ENCODE measurements at places on chromosomes 16 and 17.

DNA sequence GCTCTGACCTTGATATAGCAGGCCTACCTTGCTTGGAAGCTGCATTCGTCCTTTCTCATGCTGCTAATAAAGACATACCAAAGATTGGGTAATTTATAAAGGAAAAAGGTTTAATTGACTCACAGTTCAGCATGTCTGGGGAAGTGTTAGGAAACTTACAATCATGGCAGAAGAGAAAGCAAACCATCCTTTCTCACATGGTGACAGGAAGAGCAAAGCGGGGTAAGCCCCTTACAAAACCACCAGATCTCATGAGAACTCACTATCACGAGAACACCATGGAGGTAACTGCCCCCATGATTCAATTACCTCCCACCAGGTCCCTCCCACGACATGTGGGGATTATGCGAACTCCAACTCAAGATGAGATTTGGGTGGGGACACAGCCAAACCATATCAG is 6.0 kb upstream of the MAPT start:
- DNase-seq, result no peak

DNA sequence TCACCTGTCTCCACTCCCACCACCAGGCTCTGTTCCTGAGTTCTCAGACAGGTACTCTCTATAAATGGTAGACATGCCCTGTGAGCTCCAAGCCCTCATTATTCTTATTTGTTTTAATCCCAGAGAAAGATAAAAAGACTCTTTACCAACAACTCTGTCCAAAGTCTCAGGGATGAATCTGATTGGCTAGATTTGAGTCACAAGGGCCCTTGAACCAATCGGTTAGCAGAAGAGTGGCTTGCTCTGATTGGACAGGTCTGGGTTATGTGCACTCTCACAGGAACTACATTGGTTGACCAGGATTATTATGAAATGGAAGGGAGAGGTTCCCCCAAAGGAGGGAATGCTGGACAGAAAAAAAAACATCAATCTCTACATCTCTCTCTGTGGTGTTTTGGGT is 7.5 kb downstream of the COTL1 start:
- DNase-seq, result no peak

DNA sequence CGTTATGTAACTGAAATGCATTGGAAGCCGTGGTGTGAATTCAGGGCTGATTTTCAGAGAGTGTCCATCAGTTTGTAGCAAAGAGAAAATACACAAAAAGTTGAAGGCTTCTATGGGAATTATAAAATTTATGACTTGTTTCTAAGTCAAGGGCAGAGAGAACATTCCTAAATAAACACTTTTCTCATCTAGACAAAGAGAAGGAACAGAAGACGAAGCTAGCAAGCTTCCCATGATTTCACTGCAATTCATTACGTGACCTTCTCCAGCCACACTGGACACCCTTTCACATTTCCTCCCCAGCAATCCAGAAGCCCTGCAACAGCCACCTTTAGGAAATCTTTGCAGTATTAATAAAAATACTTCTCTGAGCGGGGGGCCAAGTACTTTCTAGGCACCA is 67.8 kb downstream of the TMEM100 start:
- DNase-seq, result no peak

DNA sequence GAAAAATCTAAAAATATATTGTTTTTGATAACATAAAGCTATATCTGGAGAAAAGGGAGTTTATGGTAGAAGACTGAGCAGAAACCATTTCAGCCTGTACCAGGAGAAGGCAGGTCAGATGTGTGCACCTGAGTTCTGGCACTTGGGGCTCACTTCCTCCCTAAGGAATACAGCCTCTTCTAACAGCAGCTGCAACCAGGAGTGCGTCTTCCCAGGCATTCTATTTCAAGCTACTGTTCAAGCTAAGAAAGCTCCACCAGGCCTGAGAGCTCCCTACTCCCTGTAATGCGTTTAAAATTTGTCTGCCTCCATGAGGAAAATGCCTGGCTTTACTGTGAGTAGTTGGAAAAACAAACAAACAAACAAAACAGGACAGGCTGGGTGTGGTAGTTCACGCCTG is 96.1 kb downstream of the ZNF778 start:
- no peak for DNase-seq
